ENCODE measurements at places on chromosomes 4 and X.

DNA sequence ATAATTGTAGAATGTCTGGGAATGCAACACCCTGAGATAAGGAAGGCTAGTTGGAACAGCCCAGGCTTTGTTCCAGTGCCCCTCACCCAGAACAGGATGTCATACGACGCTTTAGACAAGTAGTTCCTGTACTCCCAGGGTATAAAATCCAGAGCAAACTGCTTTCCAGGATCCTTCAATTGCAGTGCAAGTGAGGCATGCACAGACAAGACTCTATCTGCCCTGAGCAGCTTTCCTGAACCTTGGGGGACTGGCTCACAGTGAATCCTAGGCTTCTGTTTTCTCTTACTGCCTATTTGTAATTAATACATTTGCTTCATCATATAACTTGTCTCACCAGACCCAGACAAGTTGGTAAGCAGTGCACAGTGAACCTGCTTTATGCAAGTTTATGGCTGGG, 48.4 kb upstream of the IL9R start:
- DNase-seq, result no peak

GRCh38 chrX:49915361-49916222, 6.8 kb upstream of the CLCN5 start:
- DNase-seq, result peak; percentile 33

- no peak for DNase-seq
These were observed 116.4 kb downstream of the PWWP3B start for GRCh38 chrX:106284431-106285025.

GRCh38 chr4:139454111-139455045, at the start of gene RAB33B:
Gene RAB33B (plus strand): TSS chr4:139454121. CDS start chr4:139454196, 75 bp downstream.
- DNase-seq, result no peak

DNA sequence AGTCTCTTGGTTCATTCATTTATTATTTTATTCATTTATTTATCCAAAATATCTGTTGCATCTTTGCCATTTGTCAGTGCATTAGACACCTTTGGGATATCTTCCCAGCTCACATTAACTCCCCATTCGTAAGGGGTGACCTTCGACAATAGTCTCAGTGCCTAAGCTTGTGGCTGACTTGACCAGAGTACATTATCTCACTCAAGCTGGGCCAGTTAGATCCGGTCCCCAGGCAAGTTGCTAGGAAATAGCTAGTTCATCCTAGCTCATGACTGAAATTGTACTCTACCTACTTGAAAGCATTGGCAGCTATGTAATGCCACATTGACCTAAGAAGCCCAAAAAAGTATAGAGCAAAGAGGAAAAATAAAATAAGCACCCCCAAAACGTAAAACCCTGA, 165.3 kb downstream of the FBXO8 start:
- no peak for DNase-seq

GRCh38 chr4:163955288-163955687, 460.8 kb downstream of the TMA16 start:
- DNase-seq, result no peak

GRCh38 chr4:87981486-87981885, 6.0 kb downstream of the SPP1 start:
- DNase-seq, result no peak

DNA sequence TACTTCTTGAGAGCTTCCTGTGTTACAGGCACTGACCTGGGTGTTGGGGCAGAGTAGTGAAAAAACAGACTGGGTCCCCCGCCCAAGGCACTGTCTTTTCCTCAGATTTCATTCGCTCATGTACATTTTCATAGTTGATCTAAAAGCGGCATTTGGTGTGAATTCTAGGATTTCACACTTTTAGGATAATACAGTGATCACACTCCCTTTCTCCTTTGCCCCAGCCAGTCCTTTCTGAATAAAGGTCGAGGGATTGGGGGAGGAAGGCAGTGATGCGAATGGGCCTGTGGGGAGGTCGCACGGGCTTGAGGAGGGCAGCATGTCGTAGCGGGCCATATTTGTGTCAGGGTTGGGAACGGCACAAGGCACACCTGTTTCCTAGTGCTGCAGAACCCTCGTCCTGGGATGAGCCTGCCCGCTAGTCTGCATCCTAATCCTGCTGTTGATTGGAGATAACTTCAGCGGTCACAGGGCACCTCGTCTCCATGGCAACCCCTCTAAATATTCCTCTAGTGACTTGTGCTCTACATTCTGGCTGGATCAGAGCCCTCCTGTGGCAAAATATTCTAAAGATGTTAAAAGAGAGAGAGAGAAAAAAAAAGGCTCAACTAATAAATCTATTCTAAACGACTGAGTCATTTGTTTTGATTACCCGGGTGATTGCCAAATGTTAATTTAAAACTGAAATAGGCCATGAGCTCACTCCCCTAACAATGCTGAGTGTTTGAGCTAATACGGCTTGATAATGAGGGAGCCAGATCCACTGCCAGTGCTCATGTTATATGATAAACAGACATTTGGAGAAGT, 21.8 kb downstream of the FHL1 start:
- DNase-seq, result no peak

DNA sequence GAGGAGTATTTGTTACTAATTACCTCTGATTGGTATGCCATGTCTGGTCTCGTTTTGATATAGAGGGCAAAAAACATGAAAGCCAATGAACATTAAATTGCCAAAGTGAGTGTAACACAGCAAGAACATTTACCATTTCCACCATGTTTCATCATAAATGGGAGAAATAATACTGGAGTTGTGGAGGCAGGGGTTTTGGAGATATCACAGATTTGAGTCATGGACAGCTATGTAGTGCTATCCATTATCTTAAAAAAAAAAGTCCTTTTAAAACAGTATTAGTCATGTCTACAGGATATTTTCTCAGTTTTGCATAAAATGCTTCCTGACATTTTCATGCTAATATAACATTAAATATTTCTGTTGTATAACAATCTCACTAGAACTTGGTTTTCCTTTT, 301.2 kb downstream of the IL1RAPL1 start:
- DNase-seq, result no peak

DNA sequence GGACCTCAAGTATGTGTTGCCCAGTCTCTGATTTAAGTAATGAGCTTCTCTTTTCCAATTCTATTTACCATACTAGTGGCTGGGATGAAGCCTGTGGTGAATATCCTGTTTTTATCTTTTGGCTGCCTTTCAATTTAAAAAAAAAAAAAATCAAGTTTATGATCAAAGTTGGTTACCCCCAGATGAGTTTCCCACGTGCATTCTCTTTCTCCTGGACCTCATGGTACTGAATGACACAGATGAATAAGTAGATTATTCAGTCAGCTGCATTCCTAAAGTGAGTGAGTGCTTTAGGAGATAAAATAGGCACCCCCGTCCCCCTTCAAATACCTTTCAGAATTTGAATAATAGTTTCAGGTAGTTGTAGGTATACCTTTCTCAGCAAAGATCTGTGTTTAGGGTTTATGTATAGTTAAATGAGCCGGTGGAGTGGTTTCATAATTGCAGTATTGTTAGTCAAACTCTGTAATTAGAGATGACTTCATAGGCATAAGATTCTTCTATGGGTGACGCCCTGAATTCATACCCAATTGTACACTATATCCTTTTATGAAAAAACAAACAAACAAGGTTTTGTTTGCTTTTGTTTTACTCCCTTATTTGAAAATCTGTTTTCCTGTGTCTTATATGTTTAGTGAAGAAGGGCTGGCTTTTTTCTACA, 41.9 kb downstream of the PLS3 start:
- no peak for DNase-seq

DNA sequence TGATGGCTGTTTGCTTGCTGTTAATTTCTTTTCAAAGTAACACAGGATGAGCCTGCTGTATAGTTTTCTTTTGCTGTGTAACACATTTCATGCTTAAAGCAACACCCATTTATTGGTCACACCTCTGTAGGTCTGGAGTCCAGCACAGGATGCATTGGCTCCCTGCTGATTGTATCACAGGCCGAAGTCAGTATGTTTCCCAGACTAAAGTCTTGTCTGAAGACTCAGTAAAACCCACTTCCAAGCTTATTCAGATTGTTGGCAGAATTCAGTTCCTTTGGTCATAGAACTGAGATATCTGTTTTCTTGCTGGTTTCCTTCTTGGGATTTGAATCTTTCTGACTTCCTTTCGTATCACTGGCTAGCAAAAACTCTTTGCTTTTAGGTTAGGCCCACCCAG, 54.3 kb downstream of the LRP2BP start:
- DNase-seq, result no peak

DNA sequence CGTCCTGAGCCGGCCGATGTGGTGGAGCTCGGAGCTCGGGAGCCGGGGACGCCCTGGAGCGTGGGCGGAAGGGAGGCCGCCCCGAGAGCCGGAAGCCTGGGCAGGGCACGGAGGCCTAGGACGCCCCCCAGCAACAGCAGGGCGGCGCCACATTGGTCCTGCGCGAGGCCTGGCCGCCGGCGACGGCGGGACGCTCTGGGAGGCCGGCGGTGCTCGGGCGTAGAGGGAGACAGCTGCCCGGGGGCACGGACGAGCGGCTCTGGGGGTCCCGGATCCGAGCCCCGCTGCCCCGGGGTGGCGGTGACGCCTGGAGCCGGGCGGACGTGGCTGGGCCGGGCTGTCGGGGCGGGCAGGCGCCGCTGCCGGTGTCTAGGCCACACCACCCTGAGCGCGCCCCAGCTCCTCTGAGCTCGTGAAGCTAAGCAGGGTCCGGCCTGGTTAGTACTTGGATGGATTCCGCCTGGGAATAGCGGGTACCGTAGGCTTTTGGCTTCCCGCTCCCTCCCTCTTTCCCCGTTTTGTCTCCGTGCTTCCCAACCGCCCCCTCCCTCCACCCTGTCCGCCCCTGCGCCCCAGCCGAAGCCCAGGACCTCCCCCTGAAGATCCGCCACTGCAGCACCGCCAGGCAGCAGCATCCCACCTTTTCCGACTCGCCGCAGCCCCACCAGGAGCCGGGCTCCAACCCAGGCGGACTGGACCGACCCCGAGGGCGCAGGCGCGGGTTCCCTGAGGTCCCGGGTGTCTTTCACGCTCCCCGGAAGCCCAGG, 12.1 kb downstream of the FRG2 start:
- no peak for DNase-seq

DNA sequence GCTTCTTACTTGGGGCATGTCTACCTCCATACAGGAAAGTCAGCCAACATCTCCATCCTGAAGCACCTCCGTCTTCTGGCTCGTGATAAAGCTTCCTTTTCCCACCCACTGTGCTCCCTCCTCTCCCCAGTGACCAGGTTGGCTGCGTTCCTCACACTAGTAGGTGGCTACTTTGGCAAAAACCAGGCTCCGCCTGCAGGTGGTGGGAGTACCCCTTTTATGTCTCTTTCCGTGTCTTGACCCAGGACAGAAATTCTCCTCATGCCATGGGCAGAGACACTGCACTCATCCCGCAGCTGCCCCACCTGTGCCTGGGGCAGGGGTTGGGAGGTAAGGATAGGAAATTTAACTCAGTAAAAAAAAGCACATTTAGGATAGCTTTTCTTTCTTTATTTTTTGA, 50.9 kb downstream of the ENPP6 start:
- DNase-seq, result no peak

DNA sequence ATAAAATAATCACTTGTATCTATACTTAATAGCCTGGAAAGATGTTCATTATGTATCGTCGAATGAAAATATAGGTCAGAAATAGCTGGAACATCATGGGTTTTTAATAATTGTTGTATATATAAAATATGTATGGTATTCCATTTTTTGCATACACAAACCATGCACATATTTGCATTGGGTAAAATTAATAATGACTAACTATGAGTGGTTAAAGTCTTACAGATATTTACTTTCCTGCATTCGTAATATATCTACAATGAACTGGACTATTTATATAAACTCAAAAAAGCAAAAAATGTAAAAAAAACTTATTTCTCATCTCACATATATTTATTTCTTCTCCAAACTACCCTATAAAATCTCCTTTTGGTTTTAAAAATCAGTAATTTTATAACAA, 46.0 kb downstream of the CYLC1 start:
- no peak for DNase-seq

- no peak for DNase-seq
These were observed 12.2 kb upstream of the AMOT start for GRCh38 chrX:112852851-112853250.

GRCh38 chrX:49977319-49978090, 55.1 kb downstream of the CLCN5 start:
- no peak for DNase-seq
